Activated CD4-positive, alpha-beta T cell treated with anti-CD3 and anti-CD28 coated beads for 48 hours (primary cell): ENCODE measurements at places on chromosomes 5 and 9.
A peak's percentile ranks its signal among the peaks of the same experiment; 100 is the strongest.

DNA sequence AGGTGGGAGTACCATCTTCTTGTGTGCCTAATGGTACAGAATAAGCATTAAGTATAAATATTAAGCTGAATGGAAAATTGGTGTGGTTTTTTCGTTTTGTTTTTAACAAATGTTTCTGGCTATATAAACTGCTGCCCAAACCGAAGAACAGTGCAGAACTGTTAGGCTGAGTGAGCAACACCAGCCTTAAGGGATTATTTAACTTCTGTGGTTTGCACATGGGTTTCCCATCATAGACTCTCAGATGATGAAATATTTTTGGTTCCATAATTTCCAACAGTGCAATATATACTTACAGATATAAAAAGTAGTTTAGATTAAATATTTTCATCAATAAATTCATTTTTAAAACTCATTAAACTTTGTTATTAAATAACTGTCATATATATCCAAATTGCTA lies 16.4 kb downstream of the C5orf63 start:
- no peak for DNase-seq

DNA sequence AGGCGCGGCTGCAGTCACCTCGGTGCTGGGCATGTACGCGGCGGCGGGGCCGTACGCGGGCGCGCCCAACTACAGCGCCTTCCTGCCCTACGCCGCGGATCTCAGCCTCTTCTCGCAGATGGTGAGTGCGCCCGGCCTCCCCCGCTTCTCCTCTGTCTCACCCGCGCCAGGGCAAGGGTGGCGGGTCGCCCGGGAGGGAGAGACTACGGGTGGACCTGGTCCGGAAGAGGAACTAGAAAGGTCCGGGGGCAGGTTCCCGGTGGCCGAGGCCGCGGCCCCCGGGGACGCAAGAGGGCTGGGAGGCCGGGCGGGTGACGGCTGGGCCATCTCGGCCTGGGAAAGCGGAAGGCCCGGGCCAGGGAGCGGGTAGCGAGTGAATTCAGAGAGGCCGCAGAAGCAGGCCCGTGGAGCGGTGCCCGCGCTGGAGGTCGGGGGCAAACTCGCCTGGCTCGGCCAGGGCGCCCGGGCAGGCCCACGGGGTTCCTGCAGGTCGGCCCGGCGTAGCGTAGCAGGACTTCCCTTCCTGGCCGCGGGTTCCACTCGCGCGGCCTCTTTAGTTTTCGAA lies 711 bp downstream of the IRX1 start:
- DNase-seq: no peak

DNA sequence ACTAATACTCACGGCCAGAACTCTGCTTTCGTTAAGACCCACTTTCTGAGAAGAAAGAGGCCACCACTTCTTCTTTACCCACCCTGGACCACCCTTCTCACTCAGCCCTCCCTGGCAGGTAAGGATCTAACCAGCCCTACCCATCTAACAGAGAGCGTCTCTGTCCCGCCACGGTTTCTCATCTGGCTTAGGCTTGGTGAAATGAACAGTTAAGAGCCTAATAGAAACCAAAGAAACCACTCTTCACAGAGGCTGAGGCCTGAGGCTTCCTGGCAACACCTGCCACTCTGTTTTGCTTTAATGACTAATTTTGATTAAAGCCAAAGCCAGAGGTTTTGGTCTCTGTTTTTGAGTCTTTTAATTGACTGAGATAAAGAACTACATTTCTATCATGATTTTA lies 354.1 kb upstream of the SLC30A5 start:
- DNase-seq: no peak

GRCh38 chr5:74035521-74035937 lies 409.5 kb downstream of the ARHGEF28 start:
- no peak for DNase-seq

GRCh38 chr5:96348536-96348935 lies 84.5 kb downstream of the PCSK1 start:
- DNase-seq: no peak

DNA sequence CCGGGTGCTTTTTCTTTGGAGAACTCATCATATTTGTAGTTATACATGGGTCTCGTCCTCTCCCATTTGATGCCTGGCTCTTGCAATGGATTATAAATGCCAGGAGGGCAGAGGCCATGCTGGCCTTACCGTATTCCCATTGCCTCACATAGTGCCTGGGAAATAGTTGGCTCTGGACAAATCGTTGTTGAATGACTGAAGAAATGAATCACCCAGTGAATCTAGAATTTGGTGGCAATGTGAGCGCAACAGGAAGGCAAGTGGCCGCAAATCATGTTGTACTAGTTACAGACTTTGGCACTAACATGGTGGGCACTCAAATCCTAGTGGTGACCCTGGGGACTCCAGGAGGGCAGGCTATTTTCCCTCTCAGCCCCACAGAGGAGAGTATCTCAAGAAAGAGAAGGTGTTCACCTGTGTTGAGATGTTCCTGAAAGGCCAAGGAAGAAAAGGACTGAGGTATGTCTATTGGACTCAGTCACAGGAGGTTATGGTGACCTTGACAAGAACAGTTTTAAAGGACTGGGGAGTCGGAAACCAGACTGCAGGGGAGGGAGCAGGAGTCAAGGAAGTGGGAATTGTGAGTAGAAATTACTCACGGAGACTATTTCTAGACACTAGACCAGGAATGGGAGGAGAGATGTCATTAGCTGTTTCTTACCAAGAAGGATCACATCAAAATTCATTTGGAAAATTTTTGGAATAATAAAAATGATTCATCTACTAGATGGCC lies 61.7 kb upstream of the COL15A1 start:
- DNase-seq: no peak

DNA sequence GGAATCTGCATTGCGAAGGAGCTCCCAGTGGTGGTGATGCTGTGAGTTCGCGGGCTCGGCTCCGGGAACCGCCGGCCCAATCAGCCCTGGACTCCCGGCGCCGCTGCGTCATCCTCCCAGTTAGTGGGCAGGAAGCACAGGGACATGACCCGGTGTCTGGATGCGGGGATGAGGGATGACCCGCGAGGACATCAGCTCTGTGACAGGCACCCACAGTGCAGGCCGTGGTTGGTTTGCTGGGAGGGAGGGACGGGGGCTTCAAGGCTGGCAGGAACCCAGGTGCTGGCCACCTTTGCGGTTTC lies 996 bp downstream of the NXNL2 start:
- no peak for DNase-seq

DNA sequence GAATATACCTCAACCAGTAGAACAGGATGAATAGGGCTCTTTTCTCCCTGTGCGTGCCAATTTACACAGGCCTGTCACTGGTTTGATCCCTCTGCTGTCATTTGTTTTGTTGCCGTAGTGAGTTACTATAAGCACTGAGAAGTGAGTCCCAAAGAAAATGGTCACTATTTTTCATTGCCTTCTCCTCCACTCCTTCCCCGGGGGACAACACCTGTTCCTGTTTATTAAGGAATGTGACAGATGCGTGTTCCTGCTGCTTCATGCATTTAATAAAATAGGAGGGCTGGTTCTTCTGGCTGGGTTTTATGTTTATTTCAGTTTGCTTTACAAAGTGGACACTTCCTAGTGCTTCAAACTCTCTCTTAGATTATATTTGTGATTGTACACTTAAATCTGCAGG lies 6.4 kb downstream of the THBS4 start:
- no peak for DNase-seq

DNA sequence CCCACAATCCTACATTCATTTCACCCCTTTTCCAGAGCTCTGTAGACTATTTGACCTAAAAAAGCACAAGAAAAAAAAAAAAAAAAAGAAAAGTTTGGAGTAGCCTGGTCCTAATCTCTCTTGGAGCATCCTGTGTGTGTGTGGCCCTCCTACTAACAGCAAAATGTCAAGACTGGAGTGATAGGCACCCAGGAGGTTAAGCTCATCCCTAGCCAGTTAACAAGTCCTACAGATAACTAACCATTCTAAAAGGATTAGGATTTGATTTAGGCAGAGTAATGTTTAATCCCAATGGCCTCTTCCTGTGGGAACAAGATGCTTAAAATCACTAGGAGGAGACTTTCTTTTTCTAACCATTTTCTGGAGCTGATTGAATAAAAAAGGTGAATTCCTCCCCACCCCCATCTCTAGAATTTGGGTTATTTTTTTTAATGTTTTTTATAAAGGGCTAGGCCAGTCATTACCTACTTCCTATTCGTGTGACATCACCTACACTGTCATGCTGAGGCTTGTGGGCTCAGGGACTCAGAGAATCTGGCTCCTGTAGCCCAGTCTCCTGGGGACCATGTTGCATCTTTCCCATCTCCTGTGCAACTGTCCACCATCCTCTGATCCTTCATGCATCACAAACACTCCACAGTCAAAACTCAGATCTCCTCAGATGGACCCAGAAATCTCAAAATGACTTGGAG lies 43.2 kb upstream of the NR3C1 start:
- DNase-seq: peak; percentile 18

DNA sequence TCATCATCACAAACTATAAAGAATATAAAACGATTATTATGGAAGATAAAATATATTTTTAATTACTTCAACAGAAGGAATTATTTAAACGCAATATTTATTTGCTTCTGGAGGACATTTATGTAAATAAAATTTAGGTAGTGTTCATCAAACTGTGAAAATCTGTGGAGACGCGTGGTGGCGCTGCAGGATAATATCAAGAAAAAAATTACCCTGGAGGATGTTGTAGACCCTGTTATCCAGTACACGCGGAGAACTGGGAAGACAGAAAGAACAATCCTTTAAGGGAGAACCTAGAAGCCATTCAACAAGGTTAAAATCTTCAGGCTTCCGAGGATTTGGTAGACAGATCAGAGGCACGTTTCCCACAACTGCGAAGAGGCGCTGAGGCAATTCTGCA lies at the start of gene PCDHB12:
Gene PCDHB12, plus strand, starts transcription at position 242 of the 400 bp plus-strand sequence. CDS start 189 bp downstream, outside the sequence.
- DNase-seq: no peak

GRCh38 chr5:61906820-61907219 lies 399.2 kb upstream of the KIF2A start:
- DNase-seq: no peak

DNA sequence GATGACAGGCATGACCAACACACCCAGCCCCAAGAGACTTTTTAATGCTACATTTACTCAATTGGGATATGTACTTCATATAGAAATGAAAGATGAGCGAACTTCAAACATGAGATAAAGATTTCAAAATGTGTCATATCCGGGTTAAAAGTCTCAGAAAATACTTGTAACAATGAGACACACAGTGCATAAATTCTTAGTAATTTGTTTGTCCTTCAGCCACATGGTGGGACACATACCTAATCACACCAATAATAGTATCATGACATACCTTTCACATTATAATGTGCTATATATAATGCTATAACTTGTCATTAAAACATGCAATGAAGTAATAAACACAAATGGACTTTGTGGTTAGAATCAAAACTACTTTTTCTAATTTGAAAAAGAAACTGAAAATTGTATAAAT lies 204.7 kb upstream of the RFX3 start:
- no peak for DNase-seq

DNA sequence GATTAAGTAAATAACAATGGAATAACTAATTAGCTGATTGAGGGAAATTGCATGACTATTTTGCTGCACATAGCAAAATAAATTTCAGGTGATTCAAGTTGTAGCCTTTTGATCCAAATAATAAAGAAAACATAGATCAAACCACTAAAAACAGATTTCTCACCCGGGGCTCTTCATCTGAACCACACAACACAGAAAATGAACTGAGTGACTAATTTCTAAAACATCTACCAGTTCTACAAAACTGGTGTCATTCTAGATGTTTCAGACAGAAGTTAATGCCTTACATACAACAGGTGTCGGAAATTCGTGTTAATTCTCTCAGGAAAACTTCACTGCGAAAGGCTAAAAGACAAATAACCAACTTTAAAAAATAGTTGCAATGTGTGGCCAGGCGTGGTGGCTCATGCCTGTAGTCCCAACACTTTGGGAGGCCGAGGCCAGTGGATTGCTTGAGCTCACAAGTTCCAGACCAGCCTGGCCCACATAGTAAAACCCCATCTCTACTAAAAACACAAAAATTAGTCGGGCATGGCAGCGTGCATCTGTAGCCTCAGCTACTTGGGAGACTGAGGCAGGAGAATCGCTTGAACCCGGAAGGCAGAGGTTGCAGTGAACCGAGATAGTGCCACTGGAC lies 6.9 kb downstream of the PROP1 start:
- no peak for DNase-seq
